Activated CD8-positive, alpha-beta T cell treated with anti-CD3 and anti-CD28 coated beads for 36 hours (primary cell): ENCODE measurements at places on chromosomes 12 and 14.

- peaks cover 47% of the 10 kb centered on the region for H3K36me3 ChIP-seq
- H3K4me3 ChIP-seq = peak overlapping the region; percentile 62
- H3K27ac ChIP-seq = peak overlapping the region; percentile 94
- no peaks in the 10 kb centered on the region for H3K27me3 ChIP-seq
- DNase-seq = peak; percentile 90
Measured at GRCh38 chr14:22561661-22562579, 27.1 kb downstream of the DAD1 start.

- peaks cover 2% of the 10 kb centered on the region for H3K27me3 ChIP-seq
- H3K36me3 ChIP-seq = peaks cover 11% of the 10 kb centered on the region
Measured at GRCh38 chr12:124764451-124764850, 99.2 kb downstream of the SCARB1 start.

DNA sequence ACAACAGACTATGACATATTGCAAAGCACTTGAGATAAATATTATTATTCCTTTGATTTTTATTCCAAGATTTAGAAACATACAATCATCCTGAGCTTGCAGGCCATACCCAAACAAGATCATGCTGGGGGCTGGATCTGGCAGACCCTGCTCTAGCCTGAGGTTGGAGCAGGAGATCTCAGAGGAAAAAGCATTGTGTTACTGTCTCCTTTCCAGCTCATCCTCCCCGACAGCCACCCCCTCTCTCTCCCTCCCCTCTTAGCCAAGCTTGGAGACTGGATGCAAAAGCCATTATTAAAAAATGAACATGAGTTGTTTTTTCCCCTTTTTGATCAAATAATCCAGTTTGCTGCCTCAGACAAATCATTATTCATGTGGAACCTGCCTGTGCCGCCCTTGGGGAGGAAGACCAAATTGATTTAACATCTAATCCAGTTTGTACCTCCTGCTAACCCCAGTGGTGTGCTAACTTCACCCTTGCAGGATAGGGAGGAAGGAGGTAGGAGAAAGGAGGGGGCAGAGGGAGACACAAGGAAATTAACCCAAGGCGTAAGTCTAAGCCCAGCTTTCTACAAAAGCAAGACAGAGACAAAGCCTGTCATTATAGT lies 565.8 kb upstream of the TBX3 start:
- no peak for DNase-seq
- no peak overlapping the region for H3K4me3 ChIP-seq
- no peaks in the 10 kb centered on the region for H3K27me3 ChIP-seq
- no peak overlapping the region for H3K27ac ChIP-seq
- no peaks in the 10 kb centered on the region for H3K36me3 ChIP-seq

DNA sequence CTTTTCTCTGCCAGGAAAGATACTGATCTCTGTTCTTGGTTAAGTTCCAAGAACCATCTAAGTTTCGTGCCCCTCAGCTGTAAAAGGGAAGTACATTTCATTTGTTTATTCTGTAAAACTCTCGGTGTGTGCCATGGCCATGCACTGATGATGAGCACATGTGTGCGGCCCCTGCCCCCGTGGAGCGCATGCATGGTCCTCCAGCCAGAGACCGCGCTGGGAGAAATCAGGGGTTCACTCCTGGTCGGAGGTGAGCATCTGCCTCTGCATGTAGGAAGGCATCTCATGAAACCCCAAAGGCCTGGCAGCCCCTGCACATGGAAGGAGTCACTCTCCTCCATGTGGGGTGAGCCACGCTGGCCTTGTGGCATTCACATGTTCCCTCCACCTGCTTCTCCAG lies 102.5 kb upstream of the RTL1 start:
- no peak overlapping the region for H3K4me3 ChIP-seq
- no peaks in the 10 kb centered on the region for H3K36me3 ChIP-seq
- H3K27me3 ChIP-seq = peaks cover 17% of the 10 kb centered on the region

- H3K27ac ChIP-seq = no peak overlapping the region
- DNase-seq = no peak
- H3K4me1 ChIP-seq = peaks cover 44% of the 10 kb centered on the region
- H3K27me3 ChIP-seq = no peaks in the 10 kb centered on the region
- H3K36me3 ChIP-seq = peaks cover 2% of the 10 kb centered on the region
- no peak overlapping the region for H3K4me3 ChIP-seq
Measured at GRCh38 chr12:120842595-120842994, 61.6 kb downstream of the SPPL3 start.

- no peaks in the 10 kb centered on the region for H3K27me3 ChIP-seq
- DNase-seq = no peak
- no peak overlapping the region for H3K27ac ChIP-seq
- H3K36me3 ChIP-seq = no peaks in the 10 kb centered on the region
- H3K4me3 ChIP-seq = no peak overlapping the region
Measured at GRCh38 chr14:48849741-48850322, 736.3 kb downstream of the RPS29 start.

- H3K4me1 ChIP-seq = no peaks in the 10 kb centered on the region
- no peaks in the 10 kb centered on the region for H3K36me3 ChIP-seq
- no peak for DNase-seq
- H3K27me3 ChIP-seq = no peaks in the 10 kb centered on the region
Measured at GRCh38 chr12:124369055-124369826, 74.3 kb downstream of the RFLNA start.

DNA sequence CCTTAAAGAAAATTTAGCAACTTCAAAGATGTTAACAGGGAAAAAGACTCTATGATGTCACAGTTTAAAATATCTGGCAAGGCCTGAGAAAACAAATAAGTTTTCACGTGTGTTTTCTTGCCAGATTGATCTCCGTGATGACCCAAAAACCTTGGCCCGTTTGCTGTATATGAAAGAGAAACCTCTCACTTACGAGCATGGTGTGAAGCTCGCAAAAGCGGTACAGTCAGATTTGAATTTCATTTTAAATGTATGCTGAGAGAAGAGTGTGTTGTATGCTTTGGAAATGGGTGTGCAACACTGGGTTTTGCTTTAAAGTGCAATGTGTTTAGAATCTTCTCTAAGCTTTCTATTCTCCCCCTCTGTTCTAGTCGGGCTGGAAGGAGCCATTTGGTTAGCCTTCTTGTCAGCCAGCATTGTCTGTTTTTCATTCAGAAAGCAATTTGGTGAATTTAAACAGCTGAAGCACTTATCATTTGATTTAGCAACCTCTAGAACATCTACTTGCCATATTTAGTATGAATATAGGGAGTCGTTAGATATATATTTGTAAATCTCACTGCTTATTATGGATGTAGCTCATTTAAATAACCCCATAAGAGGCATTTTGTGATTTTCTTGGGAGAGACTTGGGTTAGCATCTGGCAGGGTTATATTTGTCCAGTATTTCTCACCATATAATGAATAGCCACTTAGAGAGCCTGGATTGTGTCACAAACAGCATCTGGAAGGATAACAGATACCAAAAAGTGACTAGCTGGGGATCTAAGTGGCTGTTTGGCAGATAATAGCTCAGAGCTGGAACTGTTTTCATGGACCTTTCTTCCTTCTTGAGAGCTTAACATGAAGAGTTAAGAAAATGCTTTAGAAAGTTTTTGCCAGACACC lies 35.5 kb downstream of the GPHB5 start:
- H3K27me3 ChIP-seq = no peaks in the 10 kb centered on the region
- H3K4me3 ChIP-seq = no peak overlapping the region
- no peaks in the 10 kb centered on the region for H3K4me1 ChIP-seq
- DNase-seq = peak; percentile 12

DNA sequence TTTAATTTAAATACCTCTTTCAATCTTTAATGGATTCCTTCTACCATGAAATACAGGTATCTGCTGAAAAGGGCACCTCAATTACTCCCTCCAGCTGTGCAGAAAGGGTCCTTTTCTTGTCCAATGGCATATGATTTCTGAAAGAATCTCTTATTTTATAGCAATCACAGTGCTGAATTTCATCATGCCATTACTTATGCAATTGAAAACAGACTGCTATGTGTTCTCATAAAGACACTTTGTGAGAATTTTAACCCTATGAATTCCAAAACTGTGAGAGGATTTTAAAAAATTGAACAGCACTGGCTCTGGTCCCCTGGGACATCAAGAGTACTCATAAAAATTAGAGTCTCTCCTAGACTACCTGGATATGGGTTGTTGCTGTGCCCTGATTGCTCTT lies 45.9 kb upstream of the CNOT2 start:
- H3K4me3 ChIP-seq = no peak overlapping the region
- DNase-seq = no peak
- H3K36me3 ChIP-seq = no peaks in the 10 kb centered on the region
- H3K27me3 ChIP-seq = no peaks in the 10 kb centered on the region
- peaks cover 5% of the 10 kb centered on the region for H3K4me1 ChIP-seq

DNA sequence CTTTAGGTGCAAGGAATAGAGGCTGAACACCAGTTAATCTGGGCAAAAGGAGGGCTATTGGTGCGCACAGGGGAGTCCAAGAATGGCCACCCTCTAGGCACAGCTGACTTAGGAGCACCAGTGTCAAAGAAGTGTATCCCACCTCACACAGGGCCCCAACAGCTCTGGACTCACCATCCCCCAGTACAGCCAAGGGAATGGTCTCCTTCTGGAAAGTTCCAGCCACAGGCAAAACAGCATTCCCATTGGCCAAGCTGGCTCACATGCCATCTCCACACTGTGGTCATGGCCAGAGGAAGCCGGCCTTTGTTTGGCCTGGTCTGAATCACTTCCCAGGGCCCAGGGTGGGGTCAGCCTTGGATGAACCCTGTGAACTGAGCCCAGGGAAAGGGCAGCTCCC lies 120.1 kb downstream of the DICER1 start:
- H3K27ac ChIP-seq = no peak overlapping the region
- H3K36me3 ChIP-seq = no peaks in the 10 kb centered on the region
- H3K4me3 ChIP-seq = no peak overlapping the region
- H3K27me3 ChIP-seq = peaks cover 3% of the 10 kb centered on the region
- no peaks in the 10 kb centered on the region for H3K4me1 ChIP-seq

GRCh38 chr12:64256166-64256800 lies 34.2 kb upstream of the KICS2 start:
- no peak overlapping the region for H3K4me3 ChIP-seq
- no peaks in the 10 kb centered on the region for H3K27me3 ChIP-seq
- H3K4me1 ChIP-seq = no peaks in the 10 kb centered on the region
- H3K36me3 ChIP-seq = no peaks in the 10 kb centered on the region
- no peak for DNase-seq
- no peak overlapping the region for H3K27ac ChIP-seq

DNA sequence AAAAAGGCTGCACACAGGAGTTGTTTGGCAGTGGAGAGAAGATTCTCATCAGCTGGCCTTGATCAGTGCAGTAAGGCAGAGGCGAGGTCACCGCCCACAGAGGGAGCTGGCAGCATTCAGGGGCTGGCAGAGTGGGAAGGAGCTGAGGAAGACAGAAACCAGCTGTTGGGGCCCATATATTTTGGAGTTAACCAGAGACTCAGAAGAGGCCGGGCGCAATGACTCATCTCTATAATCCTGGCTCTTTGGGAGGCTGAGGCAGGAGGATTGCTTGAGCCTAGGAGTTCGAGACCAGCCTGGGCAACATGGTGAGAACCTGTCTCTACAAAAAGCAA lies 17.7 kb downstream of the SMCO2 start:
- H3K27ac ChIP-seq = no peak overlapping the region
- DNase-seq = peak; percentile 44
- H3K4me3 ChIP-seq = no peak overlapping the region
- no peaks in the 10 kb centered on the region for H3K36me3 ChIP-seq

DNA sequence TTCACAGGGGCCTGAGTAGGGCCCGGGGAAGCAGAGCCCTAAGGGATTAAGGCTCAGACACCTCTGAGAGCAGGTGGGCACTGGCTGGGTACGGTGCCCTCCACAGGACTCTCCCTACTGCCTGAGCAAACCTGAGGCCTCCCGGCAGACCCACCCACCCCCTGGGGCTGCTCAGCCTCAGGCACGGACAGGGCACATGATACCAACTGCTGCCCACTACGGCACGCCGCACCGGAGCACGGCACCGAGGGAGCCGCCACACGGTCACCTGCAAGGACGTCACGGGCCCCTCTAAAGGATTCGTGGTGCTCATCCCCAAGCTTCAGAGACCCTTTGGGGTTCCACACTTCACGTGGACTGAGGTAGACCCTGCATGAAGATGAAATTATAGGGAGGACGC lies 7.1 kb downstream of the LTBR start:
- no peak overlapping the region for H3K27ac ChIP-seq
- no peaks in the 10 kb centered on the region for H3K36me3 ChIP-seq
- H3K4me1 ChIP-seq = no peaks in the 10 kb centered on the region
- no peaks in the 10 kb centered on the region for H3K27me3 ChIP-seq
- DNase-seq = no peak

GRCh38 chr12:7129287-7129871 lies 690 bp upstream of the RBP5 start:
- no peak overlapping the region for H3K27ac ChIP-seq
- no peaks in the 10 kb centered on the region for H3K27me3 ChIP-seq
- peak overlapping the region; percentile 83 for H3K4me3 ChIP-seq
- no peaks in the 10 kb centered on the region for H3K36me3 ChIP-seq
- no peak for DNase-seq

DNA sequence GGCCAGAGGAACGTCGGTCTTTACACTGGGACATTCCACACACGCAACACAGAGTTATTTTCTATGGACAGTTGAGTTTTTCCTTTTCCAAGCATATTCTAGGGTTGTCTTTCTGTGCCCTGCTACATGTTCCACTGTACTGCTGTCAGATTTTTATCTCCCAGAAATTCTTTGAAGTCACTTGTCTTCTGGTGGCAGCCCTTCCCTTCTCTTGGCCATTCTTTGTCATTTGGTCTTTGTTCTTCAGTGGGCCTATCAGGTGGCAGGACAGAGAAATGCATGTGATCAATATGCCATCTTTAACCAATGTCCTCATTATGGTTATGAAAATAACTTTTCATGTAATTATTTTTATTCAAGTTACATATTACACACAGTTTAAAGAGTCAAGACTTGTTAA lies 36.3 kb downstream of the MARK3 start:
- peaks cover 52% of the 10 kb centered on the region for H3K4me1 ChIP-seq
- H3K36me3 ChIP-seq = peaks cover 28% of the 10 kb centered on the region
- no peak overlapping the region for H3K27ac ChIP-seq
- H3K27me3 ChIP-seq = no peaks in the 10 kb centered on the region

GRCh38 chr12:66500841-66501240 lies 178.0 kb downstream of the GRIP1 start:
- peaks cover 3% of the 10 kb centered on the region for H3K4me1 ChIP-seq
- no peak overlapping the region for H3K27ac ChIP-seq
- DNase-seq = peak; percentile 10
- no peak overlapping the region for H3K4me3 ChIP-seq
- H3K27me3 ChIP-seq = peaks cover 5% of the 10 kb centered on the region
- no peaks in the 10 kb centered on the region for H3K36me3 ChIP-seq

- H3K4me1 ChIP-seq = peaks cover 19% of the 10 kb centered on the region
- H3K36me3 ChIP-seq = no peaks in the 10 kb centered on the region
- H3K27ac ChIP-seq = no peak overlapping the region
- peaks cover 1% of the 10 kb centered on the region for H3K27me3 ChIP-seq
Measured at GRCh38 chr12:1607940-1608712, 13.7 kb upstream of the FBXL14 start.

DNA sequence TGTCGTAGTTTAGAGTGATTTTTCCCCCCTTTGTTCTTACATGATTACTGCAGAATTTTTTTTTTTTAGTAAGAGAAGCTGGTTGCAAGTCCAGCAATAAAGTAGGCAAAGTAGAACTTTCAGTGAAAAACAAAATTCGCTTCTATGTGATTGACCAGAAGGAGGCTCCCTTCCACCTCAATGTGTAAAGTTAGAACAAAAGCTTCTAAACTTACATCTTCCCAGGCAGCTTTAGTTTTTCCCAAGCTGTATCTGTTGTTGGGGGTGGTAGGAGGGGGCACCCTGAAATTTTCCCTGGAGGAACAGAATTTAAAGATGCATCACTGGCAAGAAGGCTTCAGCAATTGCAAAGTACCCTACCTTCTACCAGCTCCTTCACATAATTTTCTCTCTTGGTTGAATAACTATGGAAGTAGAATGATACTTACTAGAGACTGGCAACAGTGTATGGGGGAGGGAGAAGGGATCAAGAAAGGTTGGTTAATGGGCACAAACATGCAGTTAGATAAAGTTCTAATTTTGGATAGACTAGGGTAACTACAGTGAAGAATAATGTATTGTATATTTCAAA lies 87.3 kb upstream of the E2F7 start:
- no peak overlapping the region for H3K4me3 ChIP-seq
- H3K36me3 ChIP-seq = no peaks in the 10 kb centered on the region
- H3K4me1 ChIP-seq = no peaks in the 10 kb centered on the region
- DNase-seq = no peak
- H3K27ac ChIP-seq = no peak overlapping the region
- no peaks in the 10 kb centered on the region for H3K27me3 ChIP-seq
